ENCODE measurements at places on chromosomes 6 and 20. TPM values are rescaled to one million over a fixed set of nuclear protein-coding genes. Genes with fewer than 3 reads are reported as not detected.
A peak's percentile ranks its signal among the peaks of the same experiment; 100 is the strongest.

DNA sequence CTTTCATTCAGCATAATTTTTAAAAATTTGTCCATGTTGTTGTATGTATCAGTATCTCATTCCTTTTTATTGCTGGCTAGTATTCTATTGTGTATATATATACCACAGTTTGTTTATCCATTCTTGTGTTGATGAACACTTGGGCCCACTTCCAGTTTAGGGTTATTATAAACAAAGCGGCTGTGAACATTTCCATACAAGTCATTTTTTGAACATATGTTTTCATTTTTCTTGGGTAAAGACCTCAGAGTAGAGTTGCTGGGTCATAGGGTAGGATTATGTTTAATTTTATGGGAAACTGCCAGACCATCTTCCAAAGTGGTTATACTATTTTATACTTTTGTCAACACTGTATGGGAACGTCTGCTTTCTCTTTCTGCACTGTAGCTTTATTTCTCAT, 55.3 kb downstream of the RBM24 start:
- DNase-seq = peak; percentile 91

- no peak for DNase-seq
Measured at GRCh38 chr6:33237741-33238140, 29.4 kb downstream of the RING1 start.

DNA sequence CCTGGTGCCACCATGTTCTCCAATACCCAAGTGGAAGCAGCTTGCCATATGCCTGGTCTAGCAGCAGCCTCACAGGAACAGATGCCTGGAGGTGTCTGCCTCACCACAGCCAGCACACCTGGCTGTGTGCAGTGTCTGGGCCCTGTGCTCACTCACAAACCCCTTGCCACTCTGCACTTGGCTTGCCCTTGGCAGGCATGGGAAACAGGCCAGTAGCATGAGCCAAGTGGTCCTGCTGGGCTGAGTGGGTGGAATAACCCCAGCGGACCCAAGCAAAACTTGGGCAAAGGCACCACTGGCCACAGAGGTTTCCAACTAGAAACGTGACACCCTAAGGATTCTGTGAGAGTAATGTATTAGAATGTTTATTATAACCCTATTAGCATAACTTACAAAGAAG, 600.5 kb upstream of the GJE1 start:
- no peak for DNase-seq

GRCh38 chr6:23478312-23478711, 647.7 kb upstream of the NRSN1 start:
- DNase-seq = no peak

DNA sequence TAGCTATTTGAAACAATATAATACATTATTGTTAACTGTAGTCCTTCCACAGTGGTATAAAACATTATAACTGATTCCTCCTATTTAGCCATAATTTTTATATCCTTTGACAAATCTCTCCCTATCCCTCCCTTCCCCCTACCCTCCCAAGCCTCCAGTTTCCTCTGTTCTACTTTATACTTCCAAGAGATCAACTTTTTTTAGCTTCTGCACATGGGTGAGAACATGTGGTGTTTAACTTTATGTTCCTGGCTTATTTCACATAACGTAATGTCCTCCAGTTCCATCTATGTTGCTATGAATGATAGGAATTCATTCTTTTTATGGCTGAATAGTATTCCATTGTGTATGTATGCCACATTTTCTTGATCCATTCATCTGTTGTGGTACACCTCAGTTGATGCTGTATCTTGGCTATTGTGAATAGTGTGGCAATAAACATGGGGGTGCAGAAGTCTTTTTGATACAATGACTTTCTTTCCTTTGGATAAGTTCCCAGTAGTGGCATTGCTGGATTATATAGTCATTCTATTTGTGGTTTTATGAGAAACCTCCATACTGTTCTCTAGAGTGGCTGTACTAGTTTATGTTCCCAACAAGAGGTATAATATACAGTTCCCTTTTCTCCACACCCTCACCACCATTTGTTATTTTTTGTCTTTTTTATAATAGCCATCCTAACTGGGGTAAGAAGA, 205.0 kb downstream of the KCNQ5 start:
- no peak for DNase-seq

DNA sequence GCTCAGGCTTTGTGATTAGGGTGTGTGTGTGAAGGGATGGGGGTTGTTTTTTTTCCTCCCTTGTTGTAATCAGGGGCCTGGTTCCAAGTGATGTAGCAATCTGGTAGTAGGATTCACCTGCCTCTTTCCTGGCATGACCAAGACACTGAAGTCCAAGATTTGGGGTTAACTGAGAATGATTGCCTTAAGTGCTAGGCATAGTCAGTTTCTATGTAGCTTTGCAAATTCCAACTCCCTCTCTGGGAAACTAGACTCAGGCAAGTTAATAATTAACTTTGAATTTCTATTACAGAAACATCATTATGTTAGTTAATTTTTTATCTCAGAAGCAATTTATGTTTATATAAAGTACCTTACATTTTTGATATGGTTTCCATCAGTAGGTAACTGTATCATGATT, 43.6 kb downstream of the NUS1 start:
- DNase-seq = no peak

DNA sequence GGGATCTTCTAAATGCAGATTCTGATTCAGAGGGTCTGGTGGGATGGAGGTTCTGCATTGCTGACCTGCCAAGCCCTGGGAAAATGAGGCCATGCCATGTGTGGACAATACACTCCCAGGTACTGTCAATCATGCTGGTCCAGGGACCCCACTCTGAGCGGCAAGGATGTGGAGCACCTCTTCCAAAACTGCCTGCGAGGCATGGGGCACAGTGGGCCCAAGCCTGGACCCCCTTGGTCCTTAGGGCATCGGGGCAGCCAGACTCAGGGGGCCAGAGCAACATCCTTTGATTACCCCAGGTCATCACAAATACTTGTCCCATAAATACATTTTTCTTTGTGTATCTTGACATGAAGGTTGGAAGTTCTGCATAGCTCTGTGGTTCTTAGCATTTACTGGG, 76.8 kb upstream of the NXT1 start:
- no peak for DNase-seq

DNA sequence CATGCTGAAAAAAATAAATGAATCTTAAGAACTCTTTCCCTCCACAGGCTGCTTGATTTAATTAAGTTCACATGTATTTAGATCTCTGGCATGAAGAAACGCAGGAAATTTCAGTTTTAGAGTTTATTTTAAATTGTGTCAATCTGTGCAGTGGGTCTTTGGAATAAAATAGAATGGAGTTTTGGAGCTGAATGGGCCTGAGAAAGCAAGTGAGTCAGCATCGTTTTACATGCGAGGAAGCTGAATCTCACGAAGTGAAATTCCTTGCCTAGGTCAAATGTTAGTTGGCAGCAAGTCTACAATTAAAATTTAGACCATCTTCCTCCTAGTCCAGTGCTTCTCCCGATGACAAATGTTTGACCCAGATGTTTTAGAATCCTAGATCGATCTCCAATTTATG, 22.4 kb downstream of the MAP7 start:
- DNase-seq = no peak

DNA sequence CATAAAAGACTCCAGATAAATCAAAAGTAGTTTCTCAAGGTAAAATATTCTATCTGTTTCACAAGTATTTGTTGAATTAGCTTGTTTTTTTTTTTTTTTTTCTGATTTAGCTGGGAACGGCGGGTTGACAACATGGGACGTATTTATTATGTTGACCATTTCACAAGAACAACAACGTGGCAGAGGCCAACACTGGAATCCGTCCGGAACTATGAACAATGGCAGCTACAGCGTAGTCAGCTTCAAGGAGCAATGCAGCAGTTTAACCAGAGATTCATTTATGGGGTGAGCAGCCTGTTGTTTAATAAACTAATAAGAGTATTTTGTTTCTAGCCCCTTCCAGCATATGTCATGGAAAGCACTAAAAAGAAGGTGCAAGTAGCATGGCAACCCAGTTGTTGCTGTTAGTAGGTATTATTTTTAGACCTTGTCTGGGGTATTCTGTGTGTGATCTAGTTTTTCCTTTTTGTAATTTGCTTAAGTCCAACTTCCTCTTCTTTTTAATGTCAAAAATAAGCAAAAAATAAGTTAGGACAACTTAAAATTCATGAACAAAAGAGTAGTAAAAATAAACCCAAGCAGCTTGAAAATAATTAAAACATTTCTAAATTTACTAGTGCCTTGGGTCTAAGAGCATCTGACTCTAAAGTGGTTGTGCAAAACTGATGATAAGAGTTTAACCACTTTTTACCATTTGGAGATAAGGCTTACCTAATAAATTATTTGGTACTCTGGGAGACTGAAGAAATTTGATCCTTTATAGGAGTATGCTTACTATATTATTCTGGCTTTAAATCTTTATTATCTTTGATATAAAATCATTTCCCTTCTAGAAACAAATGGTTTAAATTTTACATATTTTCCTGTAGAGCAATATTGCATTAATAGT, 70.8 kb upstream of the DYNLRB1 start:
- no peak for DNase-seq

- DNase-seq = no peak
Measured at GRCh38 chr6:31732029-31732428, 2.9 kb upstream of the DDAH2 start.

DNA sequence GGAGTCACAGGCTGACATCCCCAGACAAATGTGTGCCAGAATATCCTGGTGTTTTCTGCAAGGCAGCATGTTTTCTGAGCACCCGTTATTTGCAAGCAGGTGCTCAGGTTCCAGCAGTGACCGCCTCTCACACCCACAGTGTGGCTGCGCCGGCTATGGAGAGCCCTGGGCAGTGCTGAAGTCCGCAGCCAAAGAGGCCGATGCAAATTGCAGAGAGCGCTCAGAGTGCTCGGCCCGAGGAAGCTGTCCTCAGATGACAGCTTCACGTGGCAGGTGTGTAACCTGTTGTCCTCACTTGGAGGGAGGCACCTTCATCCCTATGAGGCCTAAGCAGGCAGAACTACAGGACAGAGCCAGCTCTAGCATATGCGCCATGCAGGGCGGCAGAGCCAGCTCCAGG, 23.5 kb upstream of the MPC1 start:
- DNase-seq = no peak

- DNase-seq = no peak
Measured at GRCh38 chr6:127190552-127190951, 72.1 kb downstream of the RSPO3 start.

DNA sequence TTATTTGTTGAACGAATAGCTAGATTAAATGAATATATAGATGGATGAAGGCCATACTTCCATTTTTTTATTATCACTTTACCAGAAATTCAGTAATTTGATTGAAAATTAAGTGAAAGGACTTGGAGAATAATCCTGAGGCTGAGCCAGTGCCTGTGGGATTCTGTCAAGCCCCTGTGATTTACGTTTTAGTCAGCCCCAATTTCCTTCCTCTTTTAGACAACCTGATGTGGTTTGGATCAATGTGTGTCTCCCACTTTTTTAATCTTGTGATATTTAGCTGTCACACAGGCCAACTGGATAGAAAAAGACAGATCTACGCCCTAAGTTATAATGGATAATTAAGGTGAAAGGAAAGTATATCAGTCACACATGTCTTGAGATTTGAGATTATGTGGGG, 188.8 kb downstream of the EDN1 start:
- no peak for DNase-seq

- DNase-seq = no peak
Measured at GRCh38 chr6:130009146-130009545, 9.2 kb upstream of the L3MBTL3 start.

DNA sequence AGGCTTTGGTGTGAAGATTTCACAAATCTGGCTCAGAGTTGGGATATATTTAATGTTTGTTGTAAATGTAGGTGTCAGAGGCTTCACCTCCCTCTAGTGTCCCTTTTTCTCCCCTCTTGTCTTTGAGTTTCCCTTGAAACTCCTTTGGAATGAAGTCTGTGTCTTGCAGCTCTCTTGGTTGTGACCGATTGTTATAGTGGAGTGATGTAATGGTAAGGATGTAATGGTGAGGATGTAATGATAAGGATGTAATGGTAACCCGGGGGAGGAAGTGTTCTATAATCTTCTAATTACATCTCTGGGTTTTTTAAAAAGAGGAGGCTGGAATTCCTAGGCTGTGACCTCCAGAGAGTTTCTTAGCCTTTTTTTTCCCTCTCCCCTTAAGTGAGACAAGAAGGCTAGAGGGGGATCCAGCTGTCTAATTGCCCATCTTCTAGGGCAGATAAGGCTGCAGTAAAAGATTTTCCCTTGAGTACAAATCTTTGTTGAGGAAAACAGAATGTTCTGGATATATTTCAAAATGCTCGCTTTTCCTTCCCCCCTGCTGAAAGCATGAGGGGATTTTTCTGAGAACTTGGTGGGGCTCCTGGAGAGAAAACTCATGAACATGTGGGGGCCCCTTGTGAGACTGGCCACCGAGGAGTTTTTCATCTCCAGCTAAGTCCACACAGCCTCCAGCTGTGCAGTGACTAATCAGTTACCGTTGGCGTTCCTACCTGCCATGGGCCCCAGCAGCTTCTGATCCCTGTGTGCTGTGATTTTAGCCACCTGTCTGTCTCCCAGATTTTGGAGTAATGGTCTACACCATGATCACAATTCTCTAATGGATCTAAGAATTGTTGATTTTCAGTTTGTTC, 156.7 kb upstream of the PMEPA1 start:
- no peak for DNase-seq

GRCh38 chr6:116111552-116112528, 11.2 kb downstream of the NT5DC1 start:
- DNase-seq = no peak

DNA sequence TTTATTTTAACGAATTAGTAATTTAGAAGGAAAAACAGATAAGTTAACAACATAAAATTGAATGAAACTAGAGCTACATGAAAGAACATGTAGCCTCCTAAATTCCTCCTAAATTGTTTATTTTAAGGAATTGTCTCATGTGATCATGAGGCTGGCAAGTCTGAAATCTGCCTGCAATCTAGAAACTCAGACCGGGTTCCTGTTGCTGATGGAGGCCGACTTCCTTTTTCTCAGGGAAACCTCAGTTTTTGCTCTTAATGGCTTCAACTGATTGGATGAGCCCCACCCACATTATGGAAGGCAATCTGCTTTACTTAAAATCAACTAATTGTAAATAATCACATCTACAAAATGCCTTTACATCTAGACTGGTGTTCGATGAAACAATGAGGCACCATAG, 267.6 kb upstream of the PRND start:
- DNase-seq = no peak

GRCh38 chr6:111456208-111456607, 26.8 kb downstream of the REV3L start:
- DNase-seq = no peak

GRCh38 chr6:64955435-64955848, 751.6 kb downstream of the EYS start:
- no peak for DNase-seq

VSX1 gene
- polyA plus RNA-seq = not detected

FIG4 gene
- polyA plus RNA-seq = 22.8 TPM

NR2E1 gene
- polyA plus RNA-seq = not detected

SRSF12 gene
- 0.04 TPM for polyA plus RNA-seq

FAM217A gene
- not detected for polyA plus RNA-seq

OGFRL1 gene
- 12.8 TPM for polyA plus RNA-seq

CBLN4 gene
- not detected for polyA plus RNA-seq

PKIB gene
- polyA plus RNA-seq = 8.1 TPM

GRM1 gene
- 0.01 TPM for polyA plus RNA-seq

ZC3H12D gene
- 0.02 TPM for polyA plus RNA-seq

DCBLD1 gene
- polyA plus RNA-seq = 14.9 TPM

MEI4 gene
- not detected for polyA plus RNA-seq

CCN5 gene
- 0.37 TPM for polyA plus RNA-seq

SCGN gene
- polyA plus RNA-seq = not detected
